ENCODE measurements at places on chromosomes 7 and 10.

DNA sequence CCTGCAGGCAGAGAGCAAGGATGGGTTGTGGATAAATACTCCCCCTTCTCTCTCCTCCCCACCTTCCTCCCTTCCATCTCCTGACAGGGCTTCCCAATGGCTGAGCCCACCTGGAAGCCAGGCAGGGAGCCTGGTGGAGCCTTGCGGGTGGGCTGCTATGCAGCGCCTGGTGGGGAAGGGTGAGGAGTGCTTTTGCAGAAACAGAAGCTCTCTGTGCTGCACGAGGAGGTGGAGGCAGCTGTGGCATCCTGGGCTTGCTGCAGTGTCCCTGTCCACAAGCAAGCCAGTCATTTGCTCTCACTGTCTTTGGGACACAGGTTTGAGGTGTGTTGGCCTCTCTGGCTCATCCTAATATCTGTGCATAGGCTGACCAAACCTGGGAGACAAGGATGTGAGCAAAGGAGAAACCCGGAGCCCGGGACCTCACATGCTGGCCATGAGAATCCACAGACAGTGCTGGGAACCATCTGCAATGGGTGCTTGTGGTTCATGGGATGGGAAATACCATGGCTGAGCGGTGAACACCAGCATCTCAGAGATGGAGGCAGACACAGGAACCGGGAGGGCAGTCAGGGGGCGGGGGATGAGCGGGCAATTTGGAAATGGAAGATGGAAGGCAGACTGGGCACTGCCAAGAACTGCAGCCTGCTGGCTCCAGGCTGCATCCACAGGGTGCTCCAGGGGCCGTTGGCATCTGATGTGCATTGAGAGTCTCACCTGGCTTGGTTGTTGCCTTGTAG, 364.2 kb downstream of the GLRX3 start:
- DNase-seq = no peak

- DNase-seq = no peak
Measured at GRCh38 chr7:4825081-4825480, 36.7 kb downstream of the PAPOLB start.

- no peak for DNase-seq
Measured at GRCh38 chr10:83991986-83992753, 147.1 kb upstream of the GHITM start.

- DNase-seq = no peak
Measured at GRCh38 chr7:67019562-67020390, 23.1 kb downstream of the TYW1 start.

DNA sequence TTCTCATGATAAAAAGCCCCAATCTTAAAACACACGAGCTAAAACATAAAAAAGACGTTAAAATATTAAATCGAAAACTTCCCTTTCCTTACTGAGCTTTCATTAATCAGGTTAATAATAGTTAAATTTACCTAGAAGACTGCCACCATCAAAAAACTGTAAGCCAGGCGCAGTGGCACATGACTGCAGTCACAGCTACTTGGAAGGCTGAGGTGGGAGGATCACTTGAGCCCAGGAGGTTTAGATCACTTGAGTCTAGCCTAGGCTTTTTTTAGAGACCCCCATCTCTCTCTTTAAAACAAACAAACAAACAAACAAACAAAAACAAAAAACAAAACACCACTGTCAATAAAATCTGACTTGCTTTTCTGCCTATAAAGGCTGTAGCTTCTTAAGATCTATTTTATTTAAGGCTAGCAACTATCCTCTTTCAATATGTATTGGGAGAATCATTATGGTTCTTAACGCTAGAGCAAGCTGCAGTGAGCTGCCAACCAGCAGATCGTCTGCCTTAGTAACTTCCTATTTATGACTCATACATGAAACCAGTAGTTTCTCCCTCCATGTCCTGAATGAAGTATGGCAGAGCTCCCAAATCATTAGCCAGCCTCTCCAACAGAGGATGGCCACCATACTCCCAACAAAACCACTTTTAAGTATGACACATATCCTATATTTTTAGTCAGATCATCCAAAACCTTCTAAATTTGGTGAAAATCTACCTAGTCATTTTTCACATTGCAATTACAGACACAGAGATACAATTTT, 163.7 kb downstream of the SRPK2 start:
- no peak for DNase-seq

DNA sequence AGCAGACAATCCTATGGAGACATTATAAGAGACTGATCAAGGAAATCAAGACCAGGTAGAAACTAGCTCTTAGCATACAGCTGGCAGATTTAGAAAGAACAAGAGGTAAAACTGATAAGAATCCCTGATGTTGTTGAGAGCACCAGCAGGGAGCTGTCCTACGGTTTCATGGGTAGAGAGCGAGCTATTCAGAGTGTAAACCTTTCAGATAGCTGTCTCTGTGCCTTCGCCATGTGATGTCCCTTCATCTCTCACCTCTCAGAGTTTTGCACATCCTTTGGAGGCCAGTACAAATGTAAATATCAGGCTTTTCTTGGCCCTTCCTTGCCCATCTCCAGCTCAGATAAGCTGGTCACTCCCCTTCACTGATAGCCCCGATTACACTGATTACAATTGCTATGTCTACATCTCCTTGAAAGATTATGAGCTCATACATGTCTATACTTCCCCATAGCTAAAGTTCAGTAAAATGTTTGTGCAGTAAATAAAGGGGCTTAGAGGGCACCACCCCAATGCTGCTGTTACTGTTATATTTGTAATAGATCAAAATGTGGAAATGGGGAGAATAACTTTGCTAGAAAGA, 21.9 kb downstream of the THSD7A start:
- no peak for DNase-seq

DNA sequence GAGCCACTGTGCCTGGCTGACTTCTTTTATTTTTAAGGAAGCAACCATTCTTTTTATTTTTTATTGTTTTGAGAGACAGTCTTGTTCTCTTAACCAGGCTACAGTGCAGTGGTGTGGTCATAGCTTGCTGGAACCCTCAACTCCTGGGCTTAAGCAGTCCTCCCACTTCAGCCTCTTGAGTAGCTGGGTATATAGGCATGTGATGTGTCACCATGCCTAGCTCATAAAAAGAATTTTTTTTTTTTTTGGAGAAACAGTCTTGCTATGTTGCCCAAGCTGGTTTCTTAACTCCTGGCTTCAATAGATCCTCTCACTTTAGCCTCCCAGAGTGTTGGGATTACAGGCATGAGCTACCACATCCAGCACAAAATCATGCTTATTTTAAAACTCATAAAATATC, 5.8 kb downstream of the MCU start:
- DNase-seq = no peak

GRCh38 chr7:20650782-20651181, 35.3 kb downstream of the ABCB5 start:
- DNase-seq = no peak

GRCh38 chr7:69849268-69849667, 251.0 kb downstream of the AUTS2 start:
- DNase-seq = no peak

DNA sequence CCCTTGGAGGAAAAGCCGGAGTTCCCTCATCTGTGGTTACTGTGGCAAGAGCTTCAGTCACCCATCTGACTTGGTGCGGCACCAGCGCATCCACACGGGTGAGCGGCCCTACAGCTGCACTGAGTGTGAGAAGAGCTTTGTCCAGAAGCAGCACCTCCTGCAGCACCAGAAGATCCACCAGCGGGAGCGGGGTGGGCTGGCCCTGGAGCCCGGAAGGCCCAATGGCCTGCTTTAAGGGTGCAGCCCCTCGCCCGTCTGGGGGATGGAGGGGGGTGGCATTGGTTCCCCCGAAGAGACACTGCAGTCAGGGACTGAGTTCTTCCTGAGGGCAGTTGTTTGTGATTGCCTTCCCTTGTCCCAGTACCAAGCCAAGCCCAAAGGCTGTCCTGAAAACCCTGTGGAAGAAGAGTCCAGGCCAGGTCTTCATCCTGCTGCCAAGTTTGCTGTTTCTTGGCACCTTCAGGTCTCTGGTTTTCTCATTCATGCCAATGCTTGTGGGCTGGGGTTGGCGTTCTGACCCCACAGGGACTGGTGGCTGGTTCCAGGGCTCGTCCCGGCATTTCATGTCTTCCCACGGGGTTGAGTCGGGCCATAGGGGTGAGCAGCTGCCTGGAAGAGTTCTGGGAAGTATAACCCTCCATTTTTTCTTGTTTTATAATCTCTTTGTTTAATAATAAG, 7.7 kb upstream of the ZNF783 start:
- DNase-seq = no peak

GRCh38 chr7:39152701-39153100, 175.0 kb downstream of the POU6F2 start:
- DNase-seq = no peak

DNA sequence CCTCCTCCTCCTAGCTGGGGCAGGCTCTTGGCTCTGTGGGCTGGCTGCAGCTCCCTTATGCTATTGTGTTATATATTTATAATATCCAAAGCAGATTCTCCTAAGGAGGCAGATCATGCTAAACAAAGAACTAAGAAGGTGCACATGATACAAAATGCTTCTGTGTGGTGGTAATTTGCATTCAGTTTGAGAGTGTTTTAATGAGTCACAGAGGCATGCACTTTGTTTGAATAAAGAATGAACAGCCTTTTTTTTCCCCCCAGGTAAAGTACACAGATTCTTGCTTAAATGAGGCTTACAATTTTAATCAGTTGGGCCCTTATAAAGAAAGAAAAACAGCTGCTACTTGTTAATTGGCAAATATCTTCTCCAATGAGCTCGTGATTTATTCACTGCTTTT, 95.0 kb downstream of the FANK1 start:
- no peak for DNase-seq

- no peak for DNase-seq
Measured at GRCh38 chr7:1101563-1102431, 13.9 kb downstream of the GPER1 start.

DNA sequence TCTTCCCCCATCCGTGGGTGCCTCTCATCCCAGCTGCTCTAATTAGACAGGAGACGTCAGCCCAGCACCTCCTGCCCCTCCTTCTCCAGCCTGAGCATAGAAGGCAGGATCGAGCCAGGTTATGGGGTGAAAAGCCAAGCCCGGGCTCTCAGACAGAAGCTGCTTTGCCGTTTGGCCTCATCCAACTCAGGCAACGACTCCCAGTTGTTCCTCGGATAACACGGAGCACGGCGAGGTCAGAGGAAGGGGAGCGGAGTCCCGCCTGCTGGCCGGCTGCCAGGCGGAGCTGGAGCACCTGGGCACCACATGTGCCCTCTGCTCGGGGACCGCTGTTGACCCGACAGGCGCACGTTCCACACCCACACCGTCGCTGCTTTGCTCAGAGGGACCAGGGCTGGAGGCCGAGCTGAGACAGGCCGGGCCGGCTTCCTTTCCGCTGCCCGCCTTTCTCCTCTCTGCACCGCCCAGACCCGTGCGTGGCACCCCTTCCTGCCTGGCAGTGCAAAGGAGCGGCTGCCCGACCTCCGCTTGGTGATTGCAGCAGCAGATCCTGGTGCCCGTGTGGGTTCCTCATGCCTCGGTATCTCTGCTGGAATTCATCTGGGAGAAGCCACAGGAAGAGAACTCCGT, 21.6 kb upstream of the UNCX start:
- DNase-seq = no peak

GRCh38 chr7:128389618-128390329, 20.0 kb downstream of the IMPDH1 start:
- DNase-seq = no peak

DNA sequence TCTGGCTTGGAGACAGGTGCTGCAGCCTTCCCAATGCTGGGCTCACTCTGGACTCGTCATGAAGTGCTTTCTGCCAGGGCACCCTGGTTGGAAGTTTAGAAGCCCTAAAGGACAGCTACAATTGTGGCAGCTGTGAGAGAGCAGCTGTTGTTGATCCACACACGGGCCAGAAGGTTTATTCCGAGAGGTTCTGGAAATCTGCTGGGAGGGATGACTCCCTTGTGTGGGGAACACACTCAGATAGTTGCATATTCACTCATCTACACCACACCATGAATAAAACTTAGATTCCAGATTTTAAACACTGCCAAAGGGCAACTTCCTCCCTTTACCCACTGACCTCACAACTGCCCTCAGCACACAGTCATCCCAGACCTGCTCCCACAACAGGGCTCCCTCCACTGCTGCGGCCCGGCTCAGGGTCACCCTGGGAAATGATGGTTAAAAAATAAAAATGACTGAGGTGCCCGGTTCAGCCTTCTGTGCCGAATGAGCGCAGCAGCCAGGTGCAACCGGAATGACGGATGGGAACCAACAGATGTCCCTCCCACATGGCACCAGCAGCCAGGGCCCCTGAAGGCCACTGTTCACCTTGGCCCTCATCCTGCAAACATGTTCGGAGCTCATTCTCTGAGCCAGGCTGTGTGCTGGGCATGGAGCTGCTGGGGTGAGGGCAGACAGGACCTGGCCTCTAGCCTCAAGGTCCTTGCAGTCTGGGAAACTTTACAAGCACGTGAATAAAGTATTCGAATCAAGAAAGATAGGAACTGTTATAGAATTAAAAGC, 40.2 kb downstream of the ASB13 start:
- DNase-seq = no peak

- no peak for DNase-seq
Measured at GRCh38 chr7:134357486-134357885, 40.8 kb upstream of the SLC35B4 start.

- DNase-seq = no peak
Measured at GRCh38 chr7:152414779-152415178, 21.0 kb downstream of the KMT2C start.

DNA sequence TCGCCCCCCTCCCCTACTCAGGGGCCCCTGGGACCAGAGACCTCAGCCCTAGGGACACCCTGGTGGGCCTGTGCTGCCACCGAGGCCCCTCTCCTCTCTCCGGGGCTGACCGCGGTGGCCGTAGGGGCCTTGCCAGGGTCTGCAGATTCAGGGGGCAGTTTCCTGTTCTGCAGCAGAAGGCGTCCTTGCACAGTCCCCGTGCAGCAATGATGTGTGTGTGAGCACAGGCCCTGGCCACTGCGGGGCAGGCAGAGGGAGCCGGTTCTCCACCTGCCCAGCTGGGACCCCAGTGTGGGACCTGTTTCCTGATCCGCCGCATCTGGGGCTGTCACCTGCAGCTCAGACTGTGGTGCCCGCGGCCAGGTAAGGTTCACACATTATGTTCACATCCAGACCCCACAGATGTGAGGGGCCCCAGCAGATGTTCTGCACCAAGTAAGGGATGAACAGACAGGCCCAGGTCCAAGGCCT, 60.7 kb upstream of the DNAJB6 start:
- DNase-seq = no peak

- DNase-seq = no peak
Measured at GRCh38 chr10:46198516-46198915, 88.3 kb upstream of the ANTXRL start.

DNA sequence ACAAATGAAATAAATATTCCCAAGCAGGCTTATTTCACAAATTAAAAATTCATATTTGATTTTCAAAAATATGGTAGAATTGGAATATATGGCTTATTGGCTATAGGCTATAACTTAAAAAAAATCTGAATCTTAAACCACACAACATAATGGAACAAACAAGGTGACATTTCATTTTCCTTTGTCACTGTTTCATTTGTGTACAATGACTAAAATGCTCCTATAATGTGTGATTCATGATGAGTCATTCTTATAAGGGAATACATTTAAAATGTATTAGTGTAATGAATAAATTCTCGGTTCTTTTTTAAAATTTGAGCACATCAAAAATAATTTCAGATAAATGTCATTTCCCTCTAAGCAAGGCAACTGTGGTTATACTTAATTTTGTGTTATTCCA, 148.0 kb upstream of the ANK3 start:
- DNase-seq = no peak

All from 8988T (cell line).